ENCODE measurements at places on chromosomes 2 and 18. TPM values are rescaled to one million over a fixed set of nuclear protein-coding genes. Genes with fewer than 3 reads are reported as not detected.

DNA sequence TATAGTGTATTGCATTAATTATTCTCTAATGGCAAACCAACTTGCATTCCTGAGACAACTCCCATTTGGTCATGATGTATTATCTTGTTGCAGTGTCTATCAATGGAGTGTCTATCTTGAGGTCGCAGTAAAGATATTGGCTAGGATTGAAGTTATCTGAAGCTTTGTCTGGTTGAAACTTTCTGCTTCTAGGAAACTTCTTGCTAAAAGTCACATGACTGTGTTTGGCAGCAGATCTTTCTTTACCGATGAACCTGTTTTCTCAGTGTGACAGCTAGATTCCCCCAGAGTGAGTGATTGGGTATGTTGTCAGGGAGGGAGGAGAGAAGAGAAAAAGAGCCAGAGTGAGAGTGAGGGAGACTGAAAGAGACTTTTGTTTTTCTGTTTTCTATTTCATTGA lies 119.6 kb downstream of the QPCT start:
- no peaks in the 10 kb centered on the region for H3K4me1 ChIP-seq
- no peak overlapping the region for H3K27ac ChIP-seq
- no peaks in the 10 kb centered on the region for H3K36me3 ChIP-seq
- DNase-seq = peak; percentile 5
- H3K4me3 ChIP-seq = no peak overlapping the region
- H3K27me3 ChIP-seq = no peaks in the 10 kb centered on the region

DNA sequence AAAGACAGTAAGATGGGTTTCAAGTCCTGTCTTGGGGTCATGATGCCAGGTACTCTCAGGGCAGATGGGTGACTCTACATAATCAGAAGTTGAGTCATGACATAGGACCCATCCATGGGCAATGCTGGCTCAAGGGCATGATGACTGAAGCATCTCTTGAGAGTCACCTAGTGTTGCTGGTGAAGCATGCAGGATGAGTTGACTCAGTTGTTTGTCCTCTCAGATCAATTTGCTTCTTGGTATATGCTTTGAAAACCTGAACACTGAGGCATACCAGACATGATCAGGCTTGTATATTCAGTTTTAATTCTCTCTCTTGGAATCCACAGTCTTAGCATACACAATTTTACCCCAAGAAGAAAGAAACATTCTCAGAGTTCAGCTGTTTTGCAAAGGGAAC lies 658.9 kb upstream of the NXPH2 start:
- no peak overlapping the region for H3K4me3 ChIP-seq
- H3K36me3 ChIP-seq = no peaks in the 10 kb centered on the region
- DNase-seq = no peak
- H3K4me1 ChIP-seq = no peaks in the 10 kb centered on the region
- no peak overlapping the region for H3K27ac ChIP-seq

GRCh38 chr2:113050921-113051895 lies 1.5 kb downstream of the IL36B start:
- no peak overlapping the region for H3K27ac ChIP-seq
- H3K27me3 ChIP-seq = no peaks in the 10 kb centered on the region
- no peak overlapping the region for H3K4me3 ChIP-seq
- no peaks in the 10 kb centered on the region for H3K36me3 ChIP-seq
- no peaks in the 10 kb centered on the region for H3K4me1 ChIP-seq

GRCh38 chr2:28445448-28446258 lies 50.2 kb upstream of the PLB1 start:
- H3K27me3 ChIP-seq = no peaks in the 10 kb centered on the region
- H3K27ac ChIP-seq = no peak overlapping the region
- H3K36me3 ChIP-seq = no peaks in the 10 kb centered on the region

- no peaks in the 10 kb centered on the region for H3K27me3 ChIP-seq
- no peak overlapping the region for H3K27ac ChIP-seq
- no peaks in the 10 kb centered on the region for H3K36me3 ChIP-seq
- no peak overlapping the region for H3K4me3 ChIP-seq
These were observed 26.6 kb downstream of the BIN1 start for GRCh38 chr2:127080226-127080937.

DNA sequence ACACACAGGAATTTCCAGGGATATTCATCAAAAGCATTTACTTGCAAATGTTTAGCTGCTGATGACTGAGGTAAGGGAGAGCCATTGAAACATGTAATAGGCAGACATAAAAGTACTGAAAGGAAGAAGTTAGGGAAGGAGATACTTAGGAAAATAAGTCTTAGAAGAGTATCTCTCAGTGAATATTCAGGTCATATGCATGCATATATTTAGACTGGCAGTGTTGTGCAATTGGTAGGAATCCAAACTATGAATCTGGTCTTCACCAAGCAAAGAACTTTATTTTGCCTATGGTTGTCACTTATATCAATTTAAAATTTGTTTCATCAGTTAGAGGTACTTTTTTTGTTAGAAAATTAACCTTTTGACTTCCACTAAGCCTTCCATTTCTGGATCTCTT lies 1490.7 kb downstream of the SUCLG1 start:
- no peak for DNase-seq
- H3K4me1 ChIP-seq = 0 out of 2 replicates have a peak, but pooled peaks cover 5% of the 10 kb centered on the region
- no peak overlapping the region for H3K4me3 ChIP-seq
- H3K27me3 ChIP-seq = no peaks in the 10 kb centered on the region

- H3K27ac ChIP-seq = no peak overlapping the region
- no peak overlapping the region for H3K4me3 ChIP-seq
- DNase-seq = peak; percentile 89
These were observed 36.5 kb downstream of the MRPL44 start for GRCh38 chr2:223993634-223994232.

DNA sequence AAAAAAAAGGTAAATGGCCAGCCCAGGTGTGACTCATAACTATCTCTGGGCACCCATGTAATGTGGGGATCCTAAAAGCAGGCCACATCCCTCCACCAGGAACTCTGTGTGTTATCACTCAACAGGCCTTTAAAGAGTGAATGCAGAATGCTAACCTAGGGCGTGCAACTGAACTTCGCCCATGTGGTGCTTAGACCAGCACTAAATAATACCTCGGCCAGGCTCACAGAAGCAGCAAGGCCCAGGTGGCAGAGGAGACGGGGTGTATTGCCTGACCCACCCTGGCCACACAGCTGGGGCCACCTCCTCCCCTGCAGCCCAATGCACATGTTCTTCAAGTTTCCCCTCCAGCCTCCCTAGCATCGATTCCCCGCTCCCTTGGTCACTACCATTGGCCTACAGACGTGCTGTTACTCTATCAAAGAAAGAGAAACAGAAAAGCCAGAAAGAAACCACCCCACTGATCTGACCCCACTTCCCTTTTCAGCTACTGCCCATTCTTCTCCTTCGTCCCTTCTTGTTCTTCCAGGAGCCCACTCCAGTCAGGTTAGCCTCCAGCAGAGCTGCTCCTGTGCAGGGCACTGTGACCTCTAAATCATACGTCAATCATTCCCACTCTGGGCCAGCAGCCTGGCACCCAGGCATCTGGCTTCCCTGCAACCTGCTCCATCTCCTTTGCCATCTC lies 22.0 kb downstream of the FAM178B start:
- DNase-seq = no peak
- no peak overlapping the region for H3K4me3 ChIP-seq
- no peaks in the 10 kb centered on the region for H3K36me3 ChIP-seq
- no peaks in the 10 kb centered on the region for H3K27me3 ChIP-seq
- no peaks in the 10 kb centered on the region for H3K4me1 ChIP-seq

- peak; percentile 81 for DNase-seq
- H3K4me1 ChIP-seq = peaks cover 19% of the 10 kb centered on the region
- no peak within 1 kb of the TSS for H3K27ac ChIP-seq
- H3K36me3 ChIP-seq = 0 out of 2 replicates have a peak, but pooled peaks cover 3% of the 10 kb centered on the region
- peak within 1 kb of the TSS; percentile 85 for H3K4me3 ChIP-seq
These were observed at the start of gene SMCHD1 for GRCh38 chr18:2655178-2655953. Gene SMCHD1, plus strand, starts transcription at chr18:2655726. Its CDS starts 350 bp downstream, at chr18:2656076.

DNA sequence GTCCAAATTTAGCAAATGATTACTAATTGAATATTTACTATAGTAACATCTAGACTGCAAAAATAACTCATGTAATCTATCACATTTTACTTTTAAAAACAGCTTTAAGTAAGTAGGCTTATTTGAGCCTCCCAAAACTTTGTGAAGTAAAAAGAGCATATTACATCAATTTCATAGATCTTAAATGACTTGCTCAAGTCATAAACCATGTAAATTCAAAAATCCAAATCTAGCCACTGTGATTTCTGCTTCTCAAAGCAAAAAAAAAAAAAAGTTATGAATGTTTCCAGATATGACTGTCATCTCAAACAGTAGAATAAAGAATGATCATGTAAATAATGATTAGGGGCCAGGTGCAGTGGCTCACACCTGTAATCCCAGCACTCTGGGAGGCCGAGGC lies 37.5 kb downstream of the CACNB4 start:
- H3K27ac ChIP-seq = no peak overlapping the region
- no peak for DNase-seq
- 0 out of 2 replicates have a peak, but pooled peaks cover 6% of the 10 kb centered on the region for H3K4me1 ChIP-seq

DNA sequence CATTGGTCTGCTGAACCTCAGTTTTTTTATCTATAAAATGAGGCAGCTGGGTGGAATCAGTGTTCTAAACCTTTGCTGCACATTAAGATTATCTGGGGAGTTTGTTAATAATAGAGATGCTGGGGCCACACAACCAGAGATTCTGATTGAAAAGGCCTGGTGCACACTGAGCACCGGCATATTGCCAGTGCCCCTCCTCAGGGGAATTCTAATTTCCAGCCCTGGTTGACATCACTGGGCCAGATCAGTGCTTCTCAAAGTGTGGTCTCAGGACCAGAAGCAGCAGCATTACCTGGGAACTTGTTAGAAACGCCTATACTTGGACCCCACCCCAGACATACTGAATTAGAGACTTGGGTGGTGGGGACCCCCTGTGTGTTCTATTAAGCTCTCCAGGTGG lies 112.5 kb downstream of the SETBP1 start:
- no peaks in the 10 kb centered on the region for H3K36me3 ChIP-seq
- H3K4me1 ChIP-seq = peaks cover 8% of the 10 kb centered on the region
- DNase-seq = no peak
- H3K4me3 ChIP-seq = no peak overlapping the region

DNA sequence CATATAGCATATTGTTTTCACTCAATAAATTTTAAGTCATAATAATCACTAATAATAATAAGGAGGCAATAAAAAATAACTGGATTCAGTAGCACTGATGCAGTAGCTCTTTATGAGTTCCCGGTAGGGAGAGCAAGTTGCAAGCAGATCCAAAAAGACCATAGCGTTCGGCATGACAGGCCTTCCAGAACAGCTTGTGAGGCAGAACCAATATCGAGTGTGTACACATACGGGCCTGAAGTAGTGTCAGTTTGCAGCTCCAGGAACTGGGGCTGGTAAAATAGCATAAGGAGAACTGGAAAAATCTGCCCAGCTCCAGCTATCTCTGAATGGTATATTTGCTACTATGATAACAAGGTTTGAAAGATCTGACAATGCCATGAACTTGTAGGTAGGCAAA lies 1607.8 kb upstream of the PIK3C3 start:
- H3K4me1 ChIP-seq = no peaks in the 10 kb centered on the region
- H3K27ac ChIP-seq = no peak overlapping the region

DNA sequence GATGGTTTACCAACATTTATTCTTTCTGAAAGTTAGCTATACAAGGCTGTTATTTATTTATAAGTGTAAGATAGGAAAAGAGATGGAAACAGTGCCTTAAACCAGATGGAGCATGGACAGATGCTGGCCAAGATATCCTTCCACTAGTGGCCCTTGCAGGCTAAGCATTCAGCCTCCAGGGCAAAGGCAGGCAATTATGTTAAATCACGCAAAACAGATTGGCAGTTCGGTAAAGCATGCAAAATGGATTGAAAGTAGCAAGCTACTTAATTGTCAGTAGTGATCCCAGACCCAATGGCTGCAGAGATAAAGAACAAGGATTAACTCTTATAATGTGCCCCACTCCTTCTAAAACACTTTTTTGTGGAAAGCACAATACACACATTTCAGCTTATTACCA lies 105.4 kb upstream of the MAP4K3 start:
- H3K27ac ChIP-seq = no peak overlapping the region
- H3K27me3 ChIP-seq = no peaks in the 10 kb centered on the region
- no peak for DNase-seq
- H3K4me3 ChIP-seq = no peak overlapping the region

DNA sequence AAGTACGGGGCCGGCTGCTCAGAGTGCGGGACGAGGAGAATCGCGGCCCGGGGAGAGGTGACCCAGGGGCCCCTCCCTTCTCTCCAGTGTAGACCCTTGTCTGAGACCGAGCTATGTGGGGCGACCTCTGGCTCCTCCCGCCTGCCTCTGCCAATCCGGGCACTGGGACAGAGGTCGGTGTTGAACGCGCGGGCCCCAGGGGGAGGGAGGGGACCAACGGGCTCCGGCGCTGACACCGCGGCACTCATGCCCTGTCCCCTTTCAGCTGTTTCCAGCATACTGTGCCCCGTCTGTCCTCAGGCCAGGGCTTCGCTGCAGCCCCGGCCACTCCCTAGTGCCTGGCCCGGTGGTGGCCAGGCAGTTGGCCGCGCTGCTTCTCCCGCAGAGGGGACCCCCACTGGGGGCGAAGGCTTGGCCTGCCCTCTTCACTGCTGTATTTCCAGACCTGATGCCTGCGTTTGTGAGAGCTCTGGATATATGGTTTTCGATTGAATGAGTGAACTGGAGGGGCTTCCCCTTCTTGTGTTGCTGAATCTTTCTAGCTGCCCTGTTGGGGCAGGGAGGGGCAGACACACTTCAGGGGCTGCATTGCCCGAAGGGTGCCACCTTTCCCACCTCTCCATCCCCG lies 809 bp downstream of the DBI start:
- peak overlapping the region; percentile 98 for H3K4me3 ChIP-seq
- peaks cover 38% of the 10 kb centered on the region for H3K36me3 ChIP-seq
- peak; percentile 80 for DNase-seq
- no peak overlapping the region for H3K27ac ChIP-seq
- H3K4me1 ChIP-seq = peaks cover 8% of the 10 kb centered on the region

The NT5C1B gene
- not detected for total RNA-seq

The KLHL41 gene
- total RNA-seq = not detected

The ZAP70 gene
- 0.12 TPM for total RNA-seq

The IL1A gene
- 0.73 TPM for total RNA-seq

The SERPINB11 gene
- total RNA-seq = not detected

The ABCG5 gene
- total RNA-seq = not detected

The SLC4A5 gene
- 0.24 TPM for total RNA-seq

The SLC11A1 gene
- not detected for total RNA-seq
